Activated CD8-positive, alpha-beta T cell treated with anti-CD3 and anti-CD28 coated beads, Interleukin-2, amount 10 ng/mL, durations not matched to agents 7 days and 5 days (primary cell): ENCODE measurements at places on chromosomes 4 and X. TPM values are rescaled to one million over a fixed set of nuclear protein-coding genes. Genes with fewer than 3 reads are reported as not detected.

PTPN13 gene
- 0.16 TPM for total RNA-seq

FAM184B gene
- not detected for total RNA-seq

ARMCX4 gene
- 1.5 TPM for total RNA-seq

- no peak for DNase-seq
These were observed 48.5 kb upstream of the MYOZ2 start for GRCh38 chr4:119087121-119087520.

DNA sequence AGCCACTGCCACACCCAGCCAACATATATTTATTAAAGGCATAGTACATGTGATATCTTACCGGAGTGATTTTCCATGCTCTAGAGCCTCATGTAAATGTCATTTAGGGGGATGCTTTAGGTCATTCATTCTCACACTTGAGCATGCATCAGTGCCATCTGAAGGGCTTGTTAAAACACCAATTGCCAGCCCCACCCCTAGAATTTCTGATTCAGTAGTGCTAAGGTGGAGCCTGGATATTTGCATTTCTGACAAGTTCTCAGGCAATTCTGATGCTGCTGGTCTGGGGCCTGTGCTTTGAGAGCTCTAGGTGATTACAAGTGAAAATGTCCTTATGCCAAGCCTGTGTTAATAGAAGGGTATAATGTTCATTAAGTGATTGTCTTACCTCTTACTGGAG, 107.7 kb downstream of the PHEX start:
- no peak for DNase-seq
